Aorta (tissue), 5 donors: ENCODE measurements at places on chromosomes 2 and 18. TPM values are rescaled to one million over a fixed set of nuclear protein-coding genes. Genes with fewer than 3 reads are reported as not detected.

Gene ARHGEF4
- total RNA-seq, result 2.7 TPM

GRCh38 chr2:1209761-1210160 is 203.5 kb upstream of the TPO start:
- no peak overlapping the region for H3K4me3 ChIP-seq
- H3K36me3 ChIP-seq, result no peaks in the 10 kb centered on the region
- no peaks in the 10 kb centered on the region for H3K27me3 ChIP-seq
- no peak overlapping the region for H3K27ac ChIP-seq
- DNase-seq, result no peak

- peaks cover 3% of the 10 kb centered on the region for H3K36me3 ChIP-seq
- no peak overlapping the region for H3K27ac ChIP-seq
- no peaks in the 10 kb centered on the region for H3K27me3 ChIP-seq
- H3K4me1 ChIP-seq, result no peaks in the 10 kb centered on the region
- no peak overlapping the region for H3K4me3 ChIP-seq
Measured at GRCh38 chr2:42297322-42297936, 63.6 kb downstream of the COX7A2L start.

GRCh38 chr2:106129592-106129991 is 64.5 kb downstream of the UXS1 start:
- peaks cover 1% of the 10 kb centered on the region for H3K36me3 ChIP-seq
- no peak overlapping the region for H3K4me3 ChIP-seq
- H3K27me3 ChIP-seq, result no peaks in the 10 kb centered on the region
- H3K4me1 ChIP-seq, result no peaks in the 10 kb centered on the region

DNA sequence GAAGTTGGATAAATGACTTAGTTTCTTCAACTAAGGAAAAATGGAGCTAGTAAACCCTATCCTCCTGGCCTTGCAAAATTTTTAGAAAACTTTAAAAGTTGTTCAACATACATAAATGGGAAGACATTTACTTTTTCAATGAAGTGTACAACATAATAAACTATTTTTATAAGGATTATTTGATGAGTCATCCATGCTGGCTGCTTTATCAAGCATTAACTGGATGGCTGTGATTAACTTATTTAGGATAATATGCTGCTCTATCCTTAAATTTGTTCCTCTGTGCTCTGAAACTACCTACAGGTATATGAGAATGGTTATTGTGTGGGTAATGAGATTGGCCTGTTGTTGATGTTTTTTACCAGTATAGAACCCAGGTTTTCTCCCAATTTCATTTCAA is 21.3 kb downstream of the DYTN start:
- no peaks in the 10 kb centered on the region for H3K27me3 ChIP-seq
- H3K27ac ChIP-seq, result no peak overlapping the region
- no peak overlapping the region for H3K4me3 ChIP-seq

DNA sequence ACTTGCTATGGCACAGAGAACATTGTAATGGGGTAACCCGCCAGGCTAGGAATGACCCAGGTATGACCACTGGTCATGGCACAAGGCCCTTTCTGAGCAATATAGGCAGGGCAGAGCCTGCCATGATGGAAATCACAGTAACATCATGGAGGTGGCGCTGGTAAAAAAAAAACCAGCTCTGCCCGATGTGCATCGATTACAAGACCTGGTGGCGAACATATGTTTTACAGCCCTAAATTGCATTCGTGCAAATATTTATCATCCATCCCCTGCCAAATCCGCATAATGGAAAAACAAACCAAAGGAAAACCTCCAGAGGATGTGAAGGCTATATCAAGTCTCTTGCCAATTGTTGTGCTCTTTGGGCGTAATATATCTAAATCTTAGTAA is 60.6 kb downstream of the SEMA4F start:
- no peaks in the 10 kb centered on the region for H3K4me1 ChIP-seq
- no peak overlapping the region for H3K27ac ChIP-seq
- H3K4me3 ChIP-seq, result no peak overlapping the region
- no peaks in the 10 kb centered on the region for H3K36me3 ChIP-seq
- no peak for DNase-seq

- H3K27me3 ChIP-seq, result no peaks in the 10 kb centered on the region
- no peaks in the 10 kb centered on the region for H3K4me1 ChIP-seq
- DNase-seq, result no peak
Measured at GRCh38 chr18:41666231-41666630, 288.8 kb upstream of the PIK3C3 start.

- H3K27me3 ChIP-seq, result no peaks in the 10 kb centered on the region
- H3K36me3 ChIP-seq, result peaks cover 2% of the 10 kb centered on the region
- H3K4me3 ChIP-seq, result no peak overlapping the region
- no peak for DNase-seq
- H3K27ac ChIP-seq, result no peak overlapping the region
Measured at GRCh38 chr18:62460851-62461300, 61.9 kb upstream of the ZCCHC2 start.

GRCh38 chr2:109453371-109453995 is 160.3 kb downstream of the SEPTIN10 start:
- no peak overlapping the region for H3K4me3 ChIP-seq
- H3K36me3 ChIP-seq, result no peaks in the 10 kb centered on the region
- no peak overlapping the region for H3K27ac ChIP-seq
- no peaks in the 10 kb centered on the region for H3K4me1 ChIP-seq
- no peak for DNase-seq

DNA sequence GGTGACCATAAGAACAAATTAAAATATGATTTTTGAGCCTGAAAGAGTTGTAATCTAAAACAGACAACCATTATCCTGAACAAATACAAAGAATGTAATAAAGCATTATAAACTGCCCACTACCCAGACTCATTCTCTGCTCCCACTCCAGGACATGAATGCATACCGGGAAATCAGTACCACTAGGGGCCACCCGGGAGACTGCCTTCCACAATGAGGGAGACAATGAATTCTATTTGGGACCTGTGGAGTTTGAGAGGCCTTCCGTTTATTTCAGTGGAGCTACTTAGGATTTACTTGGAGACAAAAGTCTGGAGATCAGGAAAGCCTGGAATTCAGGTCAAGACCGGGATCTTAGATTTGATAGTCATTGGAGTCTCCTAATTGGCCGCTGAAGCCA is 50.0 kb downstream of the NAB1 start:
- H3K27me3 ChIP-seq, result no peaks in the 10 kb centered on the region
- no peak for DNase-seq
- no peak overlapping the region for H3K27ac ChIP-seq

Gene PRKAG3
- total RNA-seq, result 0.19 TPM

DNA sequence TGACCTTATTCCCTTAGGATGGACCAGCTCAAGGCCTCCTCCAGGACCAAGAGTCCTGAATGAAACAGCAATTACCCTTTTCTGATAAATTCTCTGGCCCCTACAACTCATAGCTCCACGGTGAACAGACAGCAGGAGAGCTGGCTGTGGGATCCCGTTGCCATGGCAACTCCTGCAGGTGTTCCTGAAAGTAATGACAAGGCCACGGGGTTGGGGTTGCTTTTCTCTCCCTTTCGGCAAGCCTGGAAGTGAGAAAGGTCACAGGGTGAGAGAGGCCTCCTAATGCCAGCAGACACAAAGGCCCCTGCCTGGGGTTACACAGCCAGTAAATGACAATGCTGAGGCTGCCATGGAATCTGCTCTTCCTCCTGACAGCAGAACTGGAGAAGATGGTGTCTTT is 403.0 kb downstream of the NBAS start:
- H3K4me1 ChIP-seq, result no peaks in the 10 kb centered on the region
- H3K36me3 ChIP-seq, result no peaks in the 10 kb centered on the region
- H3K4me3 ChIP-seq, result no peak overlapping the region
- no peaks in the 10 kb centered on the region for H3K27me3 ChIP-seq
- no peak for DNase-seq

GRCh38 chr2:225458431-225459117 is 59.1 kb downstream of the NYAP2 start:
- no peaks in the 10 kb centered on the region for H3K27me3 ChIP-seq
- H3K4me3 ChIP-seq, result no peak overlapping the region
- H3K27ac ChIP-seq, result no peak overlapping the region
- H3K36me3 ChIP-seq, result no peaks in the 10 kb centered on the region
- no peak for DNase-seq
- H3K4me1 ChIP-seq, result no peaks in the 10 kb centered on the region

GRCh38 chr2:206853915-206854314 is 85.4 kb upstream of the CPO start:
- no peaks in the 10 kb centered on the region for H3K36me3 ChIP-seq
- H3K27me3 ChIP-seq, result no peaks in the 10 kb centered on the region
- H3K27ac ChIP-seq, result no peak overlapping the region
- H3K4me3 ChIP-seq, result no peak overlapping the region

Gene UGT1A8
- total RNA-seq, result not detected

DNA sequence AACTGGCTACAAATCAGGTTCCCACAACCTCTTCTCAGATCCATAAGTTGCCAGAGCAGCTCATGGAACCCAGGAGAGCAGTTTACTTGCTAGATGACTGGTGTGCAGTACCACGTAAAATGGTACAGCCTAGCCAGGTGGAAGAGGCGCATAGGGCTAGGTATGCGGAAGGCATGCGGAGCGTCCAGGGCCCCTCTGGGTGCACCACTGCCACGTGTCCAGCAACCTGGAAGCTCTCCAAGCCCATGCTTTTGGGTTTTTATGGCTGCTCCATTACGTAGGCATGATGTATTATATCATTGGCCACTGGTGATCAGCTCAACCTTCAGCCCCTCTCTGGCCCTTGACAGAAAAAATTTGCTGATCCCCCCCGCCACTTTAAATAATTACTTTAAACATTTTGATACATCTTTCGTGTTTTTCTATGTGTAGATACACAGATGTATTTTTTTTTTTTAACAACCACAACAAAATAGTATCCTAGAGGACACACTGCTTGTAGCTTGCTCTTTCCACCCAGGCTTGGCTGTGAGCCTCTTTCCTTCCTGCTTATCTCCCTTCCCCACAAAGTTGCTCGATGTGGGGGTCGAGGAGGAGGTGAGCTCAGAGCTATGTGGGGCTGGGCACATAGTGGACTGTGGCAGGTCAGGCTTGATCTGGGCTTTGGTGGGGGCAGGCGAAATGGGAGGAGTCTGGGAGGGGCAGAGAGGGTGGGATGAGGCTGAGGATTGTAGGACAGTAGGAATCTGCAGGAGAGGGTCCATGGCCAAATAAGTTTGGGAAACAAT is 65.4 kb upstream of the MCFD2 start:
- H3K27ac ChIP-seq, result no peak overlapping the region
- H3K27me3 ChIP-seq, result no peaks in the 10 kb centered on the region
- H3K4me1 ChIP-seq, result no peaks in the 10 kb centered on the region
- no peaks in the 10 kb centered on the region for H3K36me3 ChIP-seq
